ENCODE measurements at places on chromosomes 1 and 21. TPM values are rescaled to one million over a fixed set of nuclear protein-coding genes. Genes with fewer than 3 reads are reported as not detected.

DNA sequence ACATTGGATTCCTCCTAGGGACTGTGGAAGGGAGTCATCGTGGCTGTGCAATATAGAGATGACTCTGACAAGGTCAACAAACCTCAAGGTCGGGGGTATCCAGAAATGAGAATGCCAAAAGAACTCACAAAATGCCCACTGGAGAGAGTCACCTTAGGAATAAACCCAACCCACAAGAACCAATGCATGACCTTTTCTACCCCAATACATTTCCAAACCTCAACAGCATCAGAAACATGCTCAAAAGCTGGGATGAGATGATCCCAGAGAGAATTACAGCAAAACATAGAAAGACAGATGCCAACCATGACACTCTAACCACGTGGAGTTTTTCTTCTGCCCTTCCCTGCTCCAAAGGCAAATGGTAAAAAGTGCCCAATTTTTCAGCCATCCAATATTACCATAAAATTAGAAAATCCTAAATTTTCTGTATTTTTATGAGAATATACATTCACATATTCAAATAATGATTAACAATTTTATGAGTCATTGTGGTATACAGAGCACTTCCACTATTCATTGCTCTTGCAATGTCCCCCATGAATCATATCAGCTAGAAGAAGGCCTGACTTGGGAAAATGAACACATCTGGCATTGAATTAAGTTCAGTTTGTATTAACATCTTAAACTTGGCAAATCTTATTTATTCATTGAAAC, 88.2 kb upstream of the PALMD start:
- DNase-seq = peak; percentile 67

- DNase-seq = no peak
Measured at GRCh38 chr1:43300378-43301094, at the start of gene TIE1. Gene TIE1, plus strand, starts transcription at chr1:43300982. Its CDS starts 90 bp downstream, at chr1:43301072.

GRCh38 chr1:153623101-153623500, 4.2 kb downstream of the S100A13 start:
- no peak for DNase-seq

- no peak for DNase-seq
Measured at GRCh38 chr1:41580021-41580420, 95.5 kb upstream of the EDN2 start.

- no peak for DNase-seq
Measured at GRCh38 chr1:56255516-56256152, 323.7 kb downstream of the PLPP3 start.

- peak; percentile 66 for DNase-seq
Measured at GRCh38 chr21:30206551-30207251, 9.2 kb downstream of the CLDN8 start.

- DNase-seq = no peak
Measured at GRCh38 chr1:154899041-154899440, 29.0 kb upstream of the KCNN3 start.

- DNase-seq = no peak
Measured at GRCh38 chr1:70462611-70463010, 51.5 kb downstream of the CTH start.

DNA sequence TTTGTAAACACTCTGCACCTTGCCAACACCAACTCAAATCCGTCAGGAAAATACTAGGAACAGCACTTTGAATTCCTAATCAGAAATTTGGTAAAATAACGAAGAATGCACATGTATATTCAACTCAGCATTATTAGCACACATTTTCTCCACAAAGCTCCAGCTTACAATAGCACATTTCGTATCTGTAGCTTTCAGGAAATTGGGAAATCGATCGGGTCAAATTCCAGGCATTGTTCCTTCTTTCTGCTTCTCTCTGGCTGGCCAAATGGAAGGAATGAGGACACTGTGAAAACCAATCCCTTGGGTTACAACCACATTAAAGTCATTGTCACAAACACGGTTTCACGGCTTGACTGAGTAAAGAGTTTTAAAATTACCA, 58.6 kb downstream of the NPHP4 start:
- no peak for DNase-seq

GRCh38 chr1:94876362-94876761, 50.5 kb downstream of the CNN3 start:
- DNase-seq = peak; percentile 82

DNA sequence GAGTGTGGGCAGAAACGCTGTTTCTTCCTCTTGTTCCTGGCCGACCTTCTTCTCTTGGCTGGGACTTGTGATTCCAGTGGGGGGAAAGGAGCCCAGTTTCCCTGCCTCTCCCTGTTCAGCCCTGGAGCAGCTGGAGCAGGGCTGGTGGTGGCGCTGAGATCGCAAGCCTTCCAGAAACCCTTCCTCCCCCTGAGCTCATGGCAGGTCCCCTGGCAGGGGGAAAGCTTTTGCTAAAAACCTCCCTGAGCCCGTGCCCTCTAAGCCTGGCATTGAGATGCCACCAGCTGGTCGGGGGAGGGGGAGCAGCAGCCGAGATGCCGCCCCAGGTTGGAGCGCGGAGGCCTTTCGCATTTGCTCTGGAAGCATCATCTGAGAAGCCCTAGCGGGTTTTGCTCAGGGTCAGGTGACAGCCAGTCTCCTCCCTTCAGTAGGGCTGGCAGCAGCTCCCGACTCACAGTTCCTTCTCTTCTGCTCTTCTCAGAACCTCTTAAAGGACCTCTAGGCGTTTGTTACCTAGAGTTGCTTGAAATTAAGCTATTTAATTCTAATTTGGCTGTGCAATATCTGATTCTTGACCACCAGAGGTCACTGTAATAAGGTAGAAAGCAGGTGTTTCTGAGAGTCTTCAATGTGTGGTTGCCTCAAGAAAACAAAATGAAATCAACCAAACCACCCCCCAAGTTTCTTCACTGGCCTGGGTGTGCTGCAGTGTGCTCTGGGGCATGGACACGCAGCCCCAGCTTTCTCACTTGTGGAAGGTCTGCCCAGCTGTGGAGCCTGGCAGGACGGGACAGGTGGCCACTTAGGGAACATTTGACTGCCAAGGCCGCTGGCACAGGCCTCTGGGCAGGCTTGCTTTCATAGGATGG, 257.3 kb downstream of the CAMTA1 start:
- peak; percentile 25 for DNase-seq

DNA sequence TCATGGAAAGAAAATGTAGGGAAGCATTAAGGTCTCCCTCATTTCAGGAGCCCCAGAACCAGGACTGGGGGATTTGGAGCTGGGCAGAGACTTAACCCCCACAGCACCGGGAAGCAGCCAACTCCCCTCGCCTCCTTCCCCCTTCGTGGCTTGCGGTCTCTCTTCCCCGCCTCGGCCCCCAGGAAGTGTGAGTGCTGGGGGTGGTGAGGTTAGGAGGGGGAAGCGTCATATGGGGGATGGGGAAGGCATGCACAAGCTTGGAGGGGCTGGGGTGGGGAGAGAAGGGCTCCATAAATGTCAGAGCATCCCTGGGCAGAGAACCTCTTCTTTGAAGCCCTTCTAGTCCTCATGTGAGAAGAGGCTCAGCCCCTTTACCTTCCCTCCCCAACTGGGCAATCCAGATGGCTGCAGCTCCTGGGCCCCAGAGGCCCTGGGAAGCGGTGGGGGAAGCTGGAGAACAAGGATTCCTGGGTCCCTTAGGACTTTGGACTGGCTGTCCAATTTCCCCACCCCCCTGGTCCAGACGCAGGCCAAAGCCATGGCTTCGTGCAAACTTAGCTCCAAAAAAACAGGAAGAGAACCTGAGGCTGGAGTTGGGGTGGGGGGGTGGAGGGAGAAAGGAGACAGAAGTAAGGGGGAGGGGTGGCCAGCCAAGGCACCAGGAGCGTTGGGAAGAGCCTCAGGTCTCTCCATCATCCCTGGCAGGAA, 7.8 kb downstream of the ZBTB7B start:
- no peak for DNase-seq

- DNase-seq = no peak
Measured at GRCh38 chr1:223750730-223751570, 38.6 kb downstream of the CAPN2 start.

DNA sequence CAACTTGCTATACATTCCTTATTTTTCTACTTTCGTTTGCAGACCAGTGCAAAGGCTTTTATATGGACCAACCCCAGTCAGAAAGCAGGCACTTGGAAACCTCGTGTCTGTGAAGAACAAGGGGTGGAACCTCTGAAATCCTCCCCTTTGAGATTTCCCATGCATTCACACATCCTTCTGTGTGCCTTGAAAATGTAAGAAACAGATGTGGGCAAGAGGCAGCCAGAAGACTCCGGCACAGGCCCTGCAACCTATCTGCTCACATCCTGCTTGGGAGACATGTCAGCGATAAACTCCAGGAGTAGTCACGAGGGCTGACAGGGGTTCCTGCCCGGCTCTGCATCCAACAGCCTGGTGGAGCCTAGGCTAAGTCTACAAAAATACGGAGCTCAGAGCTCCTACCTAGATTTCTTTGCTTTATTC, 42.5 kb downstream of the ETS2 start:
- DNase-seq = no peak

GRCh38 chr1:13752852-13753251, 52.9 kb downstream of the PRDM2 start:
- no peak for DNase-seq

The AMIGO1 gene
- total RNA-seq = 0.82 TPM

The CA6 gene
- total RNA-seq = not detected

- DNase-seq = no peak
Measured at GRCh38 chr1:30183895-30184294, 539.5 kb downstream of the MATN1 start.

- no peak for DNase-seq
Measured at GRCh38 chr1:183388735-183389134, 29.4 kb downstream of the NMNAT2 start.

The HIVEP3 gene
- total RNA-seq = 0.71 TPM

GRCh38 chr1:51139474-51139873, 37.4 kb downstream of the C1orf185 start:
- DNase-seq = no peak

Measured in foreskin keratinocyte (primary cell).